Caudate nucleus (tissue), 63 donors: ENCODE measurements at places on chromosomes 16 and 17.

DNA sequence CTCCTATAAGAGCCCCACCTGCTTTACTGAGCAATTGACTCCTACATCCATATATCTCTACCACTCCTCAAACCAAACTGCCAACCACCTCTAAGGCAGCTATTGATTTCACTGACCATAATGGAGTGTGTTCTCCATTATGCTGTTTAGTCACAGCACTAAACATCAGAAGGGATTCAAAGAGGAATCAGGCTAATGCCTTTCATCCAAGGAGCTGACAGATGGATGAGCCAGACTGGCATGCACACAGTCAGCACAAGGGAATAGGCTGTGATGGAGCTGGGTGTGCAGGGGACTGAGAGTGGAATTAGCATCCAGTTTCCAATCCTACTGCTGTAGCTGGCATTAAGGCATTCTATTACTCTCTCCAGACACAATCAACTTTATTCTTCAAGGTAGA lies 88.7 kb upstream of the CCL2 start:
- no peak for DNase-seq

- no peak for DNase-seq
These were observed 43.0 kb downstream of the IL4R start for GRCh38 chr16:27356794-27357193.

DNA sequence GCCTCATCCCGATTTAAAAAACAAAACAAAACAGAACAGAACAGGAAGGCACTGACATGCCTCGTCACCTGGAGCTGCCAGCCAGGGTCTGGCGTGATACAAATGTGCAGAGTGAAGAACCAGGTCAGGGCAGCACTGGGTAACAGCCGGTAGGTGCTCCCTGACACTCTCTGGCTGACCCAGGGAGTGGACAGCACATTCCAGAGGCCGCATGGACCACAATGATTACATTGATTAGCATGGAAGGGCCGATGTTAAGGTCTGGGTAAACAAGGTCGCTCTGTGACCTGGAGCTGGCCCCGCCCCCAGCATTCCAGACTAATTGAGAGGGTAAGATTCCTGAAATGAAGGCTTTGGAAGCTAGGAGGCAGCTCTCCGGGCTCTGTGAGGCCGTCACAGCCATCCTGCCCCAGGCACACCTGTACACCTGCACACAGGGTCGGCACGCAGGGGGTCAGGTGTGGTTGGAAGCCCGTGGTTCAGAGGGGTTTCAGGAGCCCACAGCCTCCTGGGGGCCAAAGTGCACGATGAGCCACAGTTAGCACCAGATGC lies 21.4 kb downstream of the PIEZO1 start:
- no peak for DNase-seq

GRCh38 chr17:47797797-47798196 lies 23.8 kb downstream of the OSBPL7 start:
- no peak for DNase-seq

DNA sequence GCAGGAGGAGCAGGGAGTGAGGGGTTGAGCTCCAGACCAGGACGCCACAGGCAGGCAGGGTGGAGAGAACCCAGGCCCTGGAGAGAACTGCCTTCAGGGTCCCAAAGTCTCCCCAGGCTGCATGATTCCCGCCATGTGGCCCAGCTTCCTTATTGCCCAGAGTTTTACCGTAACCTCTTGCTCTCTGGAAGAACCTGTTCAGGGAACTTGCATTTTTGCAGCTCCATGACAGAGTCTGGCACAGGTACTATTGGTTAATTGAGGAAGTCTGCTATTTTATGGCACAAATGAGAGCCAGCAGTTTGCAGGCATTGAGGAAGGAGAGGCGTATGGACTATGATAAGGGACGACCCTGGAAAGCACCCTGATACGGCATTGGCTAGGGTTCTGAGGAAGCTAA lies 11.6 kb upstream of the NOS2 start:
- DNase-seq: no peak

DNA sequence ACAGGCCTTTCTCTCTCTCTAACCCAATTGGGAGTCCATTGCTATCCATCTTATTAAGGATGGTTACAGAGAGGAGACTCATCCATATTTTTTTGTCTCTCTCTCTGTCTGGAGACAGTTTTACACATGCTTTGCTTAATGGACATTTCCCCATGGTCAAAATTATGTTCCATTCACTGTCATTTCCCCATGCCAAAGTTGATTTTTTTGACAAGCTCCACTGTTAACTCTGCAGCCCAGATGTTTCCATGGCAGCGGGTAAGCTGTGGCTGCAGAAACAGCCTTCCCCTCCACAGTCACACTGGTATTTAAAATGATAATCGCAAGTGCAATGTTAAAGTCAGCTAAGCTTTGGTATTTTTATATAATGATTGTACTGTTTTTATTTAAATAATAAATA lies 63.9 kb upstream of the HLF start:
- no peak for DNase-seq

- no peak for DNase-seq
These were observed 1.3 kb downstream of the ZNF276 start for GRCh38 chr16:89722392-89723278.

DNA sequence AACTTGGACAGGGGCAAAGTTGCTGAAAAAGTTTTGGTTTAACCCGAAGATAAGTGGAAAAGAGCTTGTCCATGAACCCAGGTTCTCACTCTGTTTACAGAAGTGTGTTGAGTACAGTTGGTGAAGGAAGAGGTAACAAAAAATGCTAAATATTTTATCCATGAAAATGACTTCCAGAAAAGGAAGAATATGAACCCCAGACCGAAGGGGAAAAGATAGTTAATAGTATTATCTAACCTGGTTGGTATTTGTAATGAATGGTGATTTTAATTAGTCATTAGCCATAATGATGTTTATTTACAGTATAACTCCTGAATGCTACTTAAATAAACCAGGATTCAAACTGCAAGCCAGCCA lies 574 bp upstream of the TMEM106A start:
- no peak for DNase-seq

GRCh38 chr16:5235119-5235518 lies 137.5 kb upstream of the EEF2KMT start:
- DNase-seq: no peak

DNA sequence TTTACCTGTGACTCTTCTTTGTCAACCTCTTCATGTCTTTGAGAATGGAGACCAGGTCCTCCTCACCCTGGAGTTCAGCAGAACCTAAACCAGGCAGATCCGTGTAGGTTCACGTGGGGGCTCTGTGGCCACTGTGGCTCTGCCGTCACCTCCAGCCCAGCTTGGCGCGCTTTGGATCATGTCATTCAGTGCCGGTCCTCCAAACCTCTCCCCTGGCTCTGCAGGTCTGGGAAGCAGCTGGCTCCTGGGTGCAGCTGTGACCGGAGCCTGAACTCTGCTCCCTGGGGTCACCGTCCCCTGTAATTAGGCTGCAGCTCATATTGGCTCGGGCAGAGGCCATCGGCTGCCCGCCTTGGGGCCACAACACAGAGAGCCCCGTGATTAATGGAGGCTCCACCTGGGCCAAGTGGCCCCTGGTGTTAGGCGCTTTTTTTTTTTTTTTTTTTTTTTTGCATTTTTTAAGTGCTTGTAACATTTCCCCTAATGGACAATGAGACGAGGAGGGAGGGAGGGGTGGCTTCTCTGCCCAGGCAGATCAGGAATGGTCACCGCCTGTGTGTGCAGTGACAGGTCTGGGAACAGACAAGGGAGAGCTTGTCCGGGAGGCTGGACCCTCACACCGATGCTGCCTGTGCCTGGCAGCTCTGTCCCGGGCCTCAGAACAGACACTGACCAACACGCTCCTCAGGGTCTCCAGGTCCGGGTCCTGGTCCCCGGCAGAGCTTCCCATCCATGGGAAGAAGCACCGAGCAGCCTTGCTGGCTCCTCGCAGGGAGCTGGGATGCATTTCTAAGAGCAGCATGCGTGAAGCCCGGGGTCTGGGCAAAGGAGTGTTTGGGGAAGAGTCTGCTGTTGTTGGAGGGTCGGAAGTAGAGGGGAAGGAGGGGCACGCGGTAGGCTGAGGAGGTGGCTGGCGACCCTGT lies 247.9 kb downstream of the SEC14L1 start:
- no peak for DNase-seq

- DNase-seq: no peak
These were observed 18.1 kb upstream of the TBX2 start for GRCh38 chr17:61381537-61381936.

DNA sequence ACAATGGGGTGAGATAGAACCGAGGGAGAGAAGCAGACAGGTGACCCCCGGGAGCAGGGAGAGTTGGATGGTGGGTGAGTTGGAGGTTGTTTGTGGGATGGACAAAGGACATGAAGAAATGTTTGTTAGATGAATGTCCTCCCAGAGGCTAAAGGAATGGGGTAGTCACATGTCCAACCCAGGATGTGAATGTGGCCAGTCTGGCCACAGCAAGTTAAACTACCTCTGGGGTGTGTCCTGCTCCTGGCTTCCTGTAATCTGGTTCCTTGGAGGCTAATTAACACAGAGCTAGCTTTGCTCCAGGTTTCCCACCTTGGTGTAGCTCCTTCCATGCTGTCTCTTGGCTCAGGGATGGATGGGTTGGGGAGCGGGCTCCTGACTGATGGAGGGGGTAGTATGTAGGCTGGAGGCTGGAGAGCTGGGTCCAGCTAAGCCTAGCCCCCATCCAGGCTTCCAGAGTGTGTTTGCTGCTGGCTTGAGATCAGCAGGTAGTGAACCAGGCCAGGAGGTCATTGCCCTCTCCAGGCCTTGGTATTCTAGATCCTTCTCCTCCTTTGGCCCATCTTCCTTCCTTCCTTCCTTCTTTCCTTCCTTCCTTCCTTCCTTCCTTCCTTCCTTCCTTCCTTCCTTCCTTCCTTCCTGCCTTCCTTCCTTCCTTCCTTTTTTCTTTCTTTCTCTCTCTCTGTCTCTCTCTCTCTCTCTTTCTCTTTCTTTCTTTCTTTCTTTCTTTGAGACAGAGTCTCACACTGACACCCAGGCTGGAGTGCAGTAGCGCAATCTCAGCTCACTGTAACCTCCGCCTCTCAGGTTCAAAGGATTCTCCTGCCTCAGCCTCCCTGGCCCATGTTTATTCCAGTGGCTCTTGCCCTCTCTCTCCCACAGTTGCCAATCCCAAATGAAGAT lies 28.0 kb upstream of the UBE2G1 start:
- DNase-seq: no peak

GRCh38 chr16:68850481-68850880 lies 7.2 kb downstream of the TANGO6 start:
- no peak for DNase-seq

DNA sequence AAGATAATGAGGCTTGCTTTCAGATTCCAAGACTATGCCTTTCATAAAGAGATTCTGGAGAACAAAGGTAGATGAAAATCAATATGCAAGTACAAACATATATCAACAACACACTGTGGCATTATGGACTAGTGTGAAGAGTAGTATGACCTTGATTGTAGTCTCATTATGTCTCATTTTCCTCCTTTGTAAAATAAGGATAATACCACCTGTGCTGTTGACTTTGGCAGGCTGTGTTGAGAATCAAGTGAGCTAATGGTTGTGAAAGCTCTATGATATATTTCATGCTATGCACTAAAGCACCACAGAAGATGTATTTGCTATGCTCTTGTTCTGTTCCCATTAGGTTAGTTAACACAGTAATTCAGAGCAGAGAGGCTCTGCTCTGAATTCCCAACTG lies 78.5 kb upstream of the NACA2 start:
- DNase-seq: no peak

DNA sequence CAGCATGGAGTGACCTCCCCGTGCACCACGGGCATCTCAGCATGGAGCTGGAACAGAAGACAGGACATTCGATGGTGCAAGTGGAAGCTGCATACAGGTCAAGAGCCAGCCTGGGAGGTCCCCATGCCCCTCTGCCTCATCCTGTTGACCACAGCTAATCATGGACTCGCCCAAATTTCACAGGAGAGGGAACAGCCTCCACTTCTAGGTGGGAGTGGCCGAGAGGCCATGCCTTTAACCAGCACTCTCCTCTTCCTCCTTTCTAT lies 3.8 kb upstream of the SLC47A2 start:
- no peak for DNase-seq

- peak; percentile 97 for DNase-seq
These were observed at the start of gene PHF12 for GRCh38 chr17:28951428-28951990. Gene PHF12, minus strand, starts transcription at chr17:28951518. Its CDS starts 558 bp downstream, at chr17:28950960.

DNA sequence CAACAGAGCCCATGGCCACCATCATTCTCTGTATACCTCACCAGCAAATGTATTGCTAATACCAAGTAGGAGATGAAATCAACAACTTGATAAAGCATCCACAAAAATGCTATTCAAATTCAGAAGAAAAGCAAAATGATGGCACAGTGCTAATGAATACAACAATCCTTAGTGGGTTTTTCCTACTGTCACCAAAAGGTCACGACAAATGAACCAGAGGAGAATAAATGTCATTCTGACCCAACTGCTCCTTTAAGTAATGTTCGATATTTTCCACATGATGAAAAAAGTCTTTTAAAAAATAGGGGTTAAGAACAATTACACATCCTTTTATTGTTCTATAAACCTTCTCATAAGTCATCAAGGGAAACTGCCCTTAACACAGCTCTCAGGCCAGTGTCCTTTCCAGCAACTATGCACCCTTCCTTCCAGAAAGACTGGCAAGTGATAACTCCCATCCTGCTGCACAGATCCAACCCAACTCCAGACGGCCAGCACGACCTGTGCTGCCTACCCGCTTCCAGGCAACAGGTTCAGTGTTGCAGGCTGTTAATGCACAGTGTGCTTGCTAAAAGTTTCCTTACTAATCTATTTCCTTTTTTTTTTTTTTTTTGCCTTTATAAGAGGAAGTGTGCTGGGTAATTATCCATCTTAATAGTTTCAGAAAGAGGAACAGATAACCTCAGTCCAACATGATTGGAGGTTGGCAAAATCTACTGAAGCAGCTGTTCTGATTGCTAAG lies 15.4 kb downstream of the FBXO31 start:
- DNase-seq: no peak

- no peak for DNase-seq
These were observed 82.9 kb downstream of the ZNF778 start for GRCh38 chr16:89300311-89300975.

DNA sequence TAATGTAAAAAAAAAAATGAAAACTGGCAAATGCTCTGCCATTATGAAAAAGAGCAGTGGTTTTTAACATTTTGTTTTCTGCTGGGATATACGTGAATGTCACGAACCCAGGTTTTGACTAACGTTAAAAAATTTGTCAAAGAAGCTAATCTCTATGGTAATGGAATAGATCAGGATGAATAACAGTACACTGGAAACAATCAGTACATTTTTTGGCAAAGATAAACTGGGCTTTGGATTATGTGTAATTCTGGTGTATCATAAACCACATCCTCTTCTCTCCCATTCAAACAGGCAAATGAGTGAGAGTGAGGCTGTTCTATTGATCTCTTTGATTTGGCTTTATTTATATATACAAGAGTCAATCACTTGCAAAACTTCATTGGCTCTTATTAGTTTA lies 207.0 kb upstream of the IRX3 start:
- no peak for DNase-seq

DNA sequence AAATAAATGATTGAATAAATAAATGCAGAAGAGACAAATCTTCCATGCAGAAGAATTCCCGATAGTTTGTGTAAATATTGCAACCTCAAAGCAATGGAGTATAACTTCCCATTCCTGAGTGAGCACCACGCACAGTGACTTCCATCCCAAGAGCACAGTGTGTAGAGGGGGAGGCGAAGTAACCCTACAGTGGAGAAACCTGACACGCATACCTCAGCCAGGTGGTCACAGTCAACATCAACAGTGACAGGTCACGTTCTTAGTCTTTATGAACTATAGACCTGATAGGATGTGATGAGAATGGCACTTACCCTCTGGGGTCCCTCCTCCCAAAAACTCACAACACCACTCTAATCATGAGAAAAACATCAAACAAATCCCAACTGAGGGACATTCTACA lies 111.6 kb downstream of the DYNLRB2 start:
- DNase-seq: no peak

GRCh38 chr16:23240994-23241393 lies 58.4 kb downstream of the SCNN1G start:
- no peak for DNase-seq
